ENCODE measurements at places on chromosomes 7 and 10.
A peak's percentile ranks its signal among the peaks of the same experiment; 100 is the strongest.

DNA sequence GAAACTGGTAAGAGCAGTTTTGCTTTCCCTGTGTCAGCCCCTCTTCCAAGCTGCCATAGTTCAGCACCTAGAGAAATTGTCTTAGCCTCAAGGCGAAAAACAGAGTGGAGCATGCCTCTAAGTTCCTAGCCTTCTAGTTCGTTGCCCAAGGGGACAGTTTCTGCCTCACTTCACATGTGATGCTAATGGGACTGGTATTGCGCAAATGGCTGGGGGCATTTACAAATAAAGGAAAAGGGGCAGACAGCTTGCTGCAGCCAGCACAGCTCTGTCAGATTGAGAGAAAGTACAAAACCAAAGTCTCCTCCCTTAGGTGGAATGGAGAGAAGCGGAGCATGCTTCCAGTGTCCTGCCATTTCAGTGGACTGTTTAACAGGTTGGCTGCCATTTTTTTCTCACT is 567.7 kb downstream of the ETV1 start:
- no peak for DNase-seq

GRCh38 chr7:99694201-99694911 is 14.6 kb upstream of the CYP3A5 start:
- no peak for DNase-seq

- no peak for DNase-seq
These were observed 154.3 kb downstream of the ELAPOR2 start for GRCh38 chr7:86904949-86905834.

GRCh38 chr10:128660726-128661125 is 534.5 kb upstream of the MKI67 start:
- no peak for DNase-seq

DNA sequence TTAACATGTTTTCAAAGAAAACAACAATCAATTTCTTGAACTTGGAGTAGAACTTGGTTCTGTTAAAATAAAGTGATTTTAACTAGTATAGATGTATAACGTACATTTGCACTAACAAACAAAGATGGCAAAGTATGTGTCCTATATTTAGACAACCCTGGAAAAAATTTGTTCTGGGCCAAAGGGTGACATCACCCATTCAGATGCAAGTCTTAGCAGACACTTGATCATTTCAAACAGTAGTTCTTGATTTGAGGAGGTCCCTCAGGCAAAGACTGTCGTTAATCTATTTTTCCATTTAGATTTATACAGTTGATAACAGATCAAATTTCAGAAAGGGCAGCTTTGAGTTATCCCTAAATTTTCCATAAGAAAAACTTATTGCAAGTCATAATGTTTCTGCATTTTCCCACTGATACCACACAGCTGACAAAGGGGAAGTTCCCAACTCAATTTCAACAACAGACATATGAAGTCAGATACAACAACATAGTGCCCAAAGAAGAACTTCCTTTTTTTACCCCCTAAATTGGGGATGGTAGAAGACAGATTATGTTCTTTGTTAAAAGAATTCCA is 5.2 kb downstream of the NMT2 start:
- no peak for DNase-seq

DNA sequence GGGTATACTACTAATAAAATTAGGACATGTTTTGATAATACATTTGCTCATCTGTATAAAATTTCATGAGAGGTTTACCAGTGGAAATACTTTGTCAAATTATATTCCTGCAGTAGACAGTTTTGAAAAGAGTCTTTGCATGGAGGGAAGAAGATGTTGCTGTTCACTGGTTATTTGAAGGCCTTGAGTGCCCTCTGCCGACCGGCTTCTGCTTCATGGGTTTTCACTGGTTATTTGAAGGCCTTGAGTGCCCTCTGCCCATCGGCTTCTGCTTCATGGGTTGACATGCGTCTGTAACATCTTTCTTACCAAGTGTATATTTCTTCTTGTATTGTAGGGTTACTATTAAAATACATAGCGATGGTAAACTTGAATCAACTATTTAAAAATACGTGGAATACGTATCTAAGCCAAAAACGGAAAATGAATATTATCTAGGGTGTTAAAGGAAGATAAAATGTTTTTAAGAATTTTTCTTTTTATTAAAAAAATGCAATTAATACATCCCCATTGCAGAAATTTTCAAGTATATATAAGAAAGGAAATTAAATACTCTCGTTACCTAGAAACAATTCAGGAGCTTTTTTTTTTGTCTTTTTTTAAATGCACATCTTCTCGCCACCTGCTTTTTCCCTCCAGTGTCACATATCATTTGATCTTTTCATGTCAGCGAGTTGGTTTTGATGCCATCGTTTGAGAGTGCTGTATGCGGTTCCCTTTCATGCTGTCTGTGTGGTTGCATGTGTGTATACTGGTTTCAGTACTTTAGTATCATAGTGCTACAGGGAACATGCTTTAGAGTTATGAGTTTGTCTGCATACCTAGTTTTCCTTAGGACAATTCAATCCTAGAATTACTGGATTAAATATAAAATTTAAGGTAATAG is 73.4 kb downstream of the SHH start:
- DNase-seq: peak; percentile 17

DNA sequence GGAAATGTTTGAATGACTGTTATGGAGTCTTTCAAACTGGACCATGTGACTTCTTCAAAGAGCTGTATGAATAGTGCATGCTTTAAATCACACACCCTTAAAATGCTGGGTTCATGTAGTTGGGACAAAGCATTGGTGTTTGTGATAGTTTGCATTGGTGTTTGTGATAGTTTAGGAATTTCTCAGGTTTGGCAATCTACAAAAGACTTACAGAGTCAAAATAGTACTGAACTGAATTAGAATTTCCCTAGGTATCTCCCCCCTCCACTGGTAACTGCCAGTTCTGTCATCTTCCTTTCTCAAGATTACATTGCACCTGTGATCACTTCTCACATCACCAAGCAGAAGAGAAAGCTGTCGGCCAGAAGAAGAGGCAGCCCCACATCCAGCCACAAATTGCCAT is 261.1 kb downstream of the GATA3 start:
- DNase-seq: no peak

- DNase-seq: no peak
These were observed 166.8 kb downstream of the ETV1 start for GRCh38 chr7:13822678-13823077.

GRCh38 chr10:88813200-88813599 is 10.7 kb downstream of the LIPM start:
- no peak for DNase-seq

DNA sequence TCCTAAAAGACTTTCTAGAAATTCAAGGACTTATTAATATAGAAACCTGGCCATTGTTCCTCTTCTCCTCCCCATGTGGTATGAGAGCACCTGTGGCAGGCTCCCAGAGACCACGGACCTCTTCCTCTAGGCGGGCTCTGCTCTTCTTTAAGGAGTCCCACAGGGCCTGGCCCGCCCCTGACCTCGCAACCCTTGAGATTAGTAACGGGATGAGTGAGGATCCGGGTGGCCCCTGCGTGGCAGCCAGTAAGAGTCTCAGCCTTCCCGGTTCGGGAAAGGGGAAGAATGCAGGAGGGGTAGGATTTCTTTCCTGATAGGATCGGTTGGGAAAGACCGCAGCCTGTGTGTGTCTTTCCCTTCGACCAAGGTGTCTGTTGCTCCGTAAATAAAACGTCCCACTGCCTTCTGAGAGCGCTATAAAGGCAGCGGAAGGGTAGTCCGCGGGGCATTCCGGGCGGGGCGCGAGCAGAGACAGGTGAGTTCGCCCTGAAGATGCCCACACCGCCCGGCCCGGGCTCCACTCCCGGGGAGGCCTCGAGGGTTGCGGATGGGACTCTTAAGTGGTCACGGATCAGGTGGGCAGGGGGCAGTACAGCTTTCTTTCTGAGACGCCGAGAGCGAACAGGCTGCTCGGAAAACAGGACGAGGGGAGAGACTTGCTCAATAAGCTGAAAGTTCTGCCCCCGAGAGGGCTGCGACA is at the start of gene SLC26A4:
Gene SLC26A4, plus strand, starts transcription at position 448 of the 700 bp plus-strand sequence. CDS start 814 bp downstream, outside the sequence.
- DNase-seq: no peak

Data from stimulated activated CD8-positive, alpha-beta memory T cell treated with anti-CD3 and anti-CD28 coated beads, Interleukin-15, amount 100 ng/mL, for 24 hours (primary cell).